Tibial artery (tissue), 4 donors: ENCODE measurements at places on chromosomes 3 and 15.

- DNase-seq, result no peak
Observed at GRCh38 chr3:151787626-151788025, 26.3 kb upstream of the AADAC start.

DNA sequence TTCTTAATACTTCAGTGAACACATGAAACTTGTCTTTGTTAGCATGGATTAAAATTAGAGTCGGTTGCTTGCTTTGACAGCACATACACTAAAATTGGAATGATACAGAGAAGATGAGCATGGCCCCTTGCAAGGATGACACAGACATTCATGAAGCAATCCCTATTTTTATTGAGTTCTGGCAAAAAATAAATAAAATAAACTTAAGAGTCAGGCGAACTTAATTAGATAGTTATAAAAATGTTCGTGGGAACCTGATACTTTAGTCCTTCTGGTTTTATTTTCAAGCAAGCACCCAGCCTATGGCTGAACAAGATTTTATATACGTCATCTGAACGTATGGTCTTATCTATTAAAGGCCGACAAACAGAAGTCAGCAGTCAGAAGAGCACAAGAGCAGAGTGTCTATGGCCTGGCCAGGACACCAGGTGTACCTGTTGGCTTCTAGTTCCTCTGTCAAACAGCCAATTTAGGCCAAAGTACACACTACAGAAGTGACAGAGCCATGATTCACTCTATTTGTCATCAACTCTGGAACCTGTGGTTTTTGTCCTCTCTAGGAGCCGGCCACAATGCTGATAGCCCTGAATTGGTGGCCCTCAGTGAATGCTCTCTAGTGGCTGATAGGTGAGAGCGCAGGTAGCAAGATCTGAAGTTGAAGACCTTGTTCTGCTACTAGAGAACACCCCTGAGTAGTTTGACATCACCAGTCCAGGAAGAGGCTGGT lies 64.3 kb downstream of the LEO1 start:
- no peak for DNase-seq

DNA sequence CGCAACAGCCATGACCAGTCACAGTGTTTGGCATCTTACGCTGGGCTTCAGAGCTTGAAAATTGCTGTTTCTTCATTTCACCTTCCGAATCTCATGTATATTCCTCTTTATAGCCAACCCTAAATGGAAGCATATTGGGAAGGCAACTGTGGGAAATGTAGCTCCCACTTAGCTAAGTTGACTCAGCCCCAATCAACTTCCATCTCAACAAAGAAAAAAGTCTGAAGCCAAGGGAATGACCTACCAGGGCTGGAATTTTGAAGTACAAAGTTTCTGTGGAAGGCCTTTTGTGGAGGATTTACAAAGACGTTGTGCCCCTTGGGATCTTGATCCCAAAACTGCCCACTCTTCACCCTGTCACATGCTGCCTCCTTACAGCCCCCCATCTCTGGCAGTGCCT lies 85.2 kb upstream of the OXTR start:
- no peak for DNase-seq

- DNase-seq, result no peak
Observed at GRCh38 chr3:38354588-38355330, 8.2 kb downstream of the XYLB start.
